Caudate nucleus (tissue), 63 donors: ENCODE measurements at places on chromosomes 7 and 10.

GRCh38 chr10:101130141-101130540 is 959 bp upstream of the TLX1 start:
- no peak for DNase-seq

- no peak for DNase-seq
These were observed 8.8 kb downstream of the CUX1 start for GRCh38 chr7:101826081-101826835.

DNA sequence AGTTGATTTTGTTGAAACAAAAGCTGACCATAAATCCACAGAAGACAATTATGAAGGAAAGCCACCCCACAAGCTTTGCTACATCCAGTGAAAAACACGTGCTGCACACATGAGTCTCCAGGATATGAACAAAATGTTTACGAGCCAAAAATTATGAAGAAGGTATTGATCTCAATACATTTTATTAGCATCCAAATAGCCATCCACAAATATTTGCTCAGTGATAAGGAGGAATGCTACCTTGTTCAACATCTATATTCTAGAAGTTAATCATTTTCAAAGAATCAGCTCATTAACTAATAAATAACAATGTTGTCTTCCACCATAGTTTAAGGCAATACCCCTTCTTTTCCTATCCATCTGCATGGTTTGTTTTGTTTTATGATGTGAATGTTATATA is 42.7 kb downstream of the CALML3 start:
- no peak for DNase-seq

DNA sequence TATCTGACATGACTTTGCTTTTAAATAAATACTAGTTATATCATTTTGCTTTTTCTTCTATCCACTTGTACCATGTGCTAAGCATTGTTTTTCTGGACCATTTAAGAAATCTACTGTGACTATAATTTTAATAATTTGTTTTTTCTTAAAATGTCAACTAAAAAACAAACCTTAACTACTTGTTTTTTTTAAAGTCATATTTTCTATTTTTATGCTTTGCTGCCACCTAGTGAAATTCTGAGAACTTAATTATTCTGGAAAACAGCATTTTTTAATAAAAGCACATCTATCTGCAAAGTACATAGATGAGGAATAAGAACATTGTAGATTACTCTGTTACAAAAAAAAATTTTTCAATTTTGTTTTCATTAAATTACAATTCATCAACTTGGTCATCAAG is 47.4 kb downstream of the ORC5 start:
- no peak for DNase-seq

DNA sequence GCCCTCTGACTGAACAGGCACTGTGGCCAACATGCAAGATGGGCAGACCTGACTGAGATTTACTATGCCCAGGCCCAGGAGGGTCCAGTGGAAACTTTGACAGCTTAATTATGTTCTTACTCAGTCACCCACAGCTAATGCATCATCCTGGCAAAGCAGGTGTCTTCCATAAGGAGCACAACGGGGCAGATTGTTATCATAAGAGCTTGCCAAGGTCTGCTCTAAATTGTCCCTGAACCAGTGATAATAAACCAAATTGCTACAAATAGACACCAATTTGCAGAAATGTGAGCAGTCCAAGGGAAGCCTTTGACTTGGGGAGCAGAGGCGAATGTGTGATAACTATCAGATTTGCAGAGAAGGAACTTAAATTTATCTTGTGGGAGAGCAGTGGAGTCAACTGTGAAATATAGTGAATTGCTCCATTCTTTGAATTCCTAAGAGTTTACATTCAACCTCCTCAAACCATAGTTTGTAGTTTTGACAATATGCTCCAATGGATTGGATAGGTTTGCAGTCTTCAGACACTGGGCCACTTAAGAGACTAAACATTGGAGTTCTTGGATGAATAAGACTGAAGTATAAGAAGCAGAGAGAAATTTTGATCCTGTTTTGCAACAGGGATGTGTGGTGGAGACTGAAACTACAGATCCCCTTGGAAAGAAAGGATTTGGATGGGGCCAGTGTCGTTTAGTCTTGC is 494.7 kb downstream of the CCSER2 start:
- DNase-seq, result no peak
